T-helper 1 cell (primary cell): ENCODE measurements at places on chromosomes 12 and 14.

DNA sequence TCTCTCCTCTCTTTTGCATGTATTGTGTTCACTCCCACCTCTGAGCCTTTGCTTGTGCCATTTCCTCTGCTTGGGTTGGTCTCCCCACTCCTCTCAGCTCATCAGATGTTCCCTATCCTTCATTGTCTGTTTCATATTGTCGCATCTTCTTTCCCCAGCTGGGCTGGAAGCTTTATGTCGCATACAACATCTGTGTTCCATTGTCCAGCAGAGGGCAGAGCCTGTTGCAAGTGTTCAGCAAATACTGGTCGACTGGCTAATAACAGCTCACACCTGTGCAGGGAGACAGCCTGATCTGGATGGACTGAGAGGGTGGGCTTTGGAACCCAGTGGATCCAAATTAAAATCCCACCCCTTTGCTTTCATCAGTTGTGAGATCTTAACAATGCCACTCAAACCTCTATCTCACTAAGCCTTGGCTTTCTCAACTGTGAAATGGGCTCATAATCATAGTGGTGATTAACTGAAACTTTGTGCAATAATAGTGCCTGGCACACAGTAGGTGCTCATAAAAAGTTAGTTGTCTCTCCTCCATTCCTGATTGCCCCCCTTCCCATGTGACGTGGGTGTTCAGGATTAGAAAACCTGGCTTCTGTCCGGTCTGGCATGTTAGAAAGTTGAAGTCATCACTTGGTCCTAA, 75.8 kb downstream of the RIN3 start:
- DNase-seq, result no peak

- DNase-seq, result no peak
Observed at GRCh38 chr14:65377576-65377975, 35.0 kb upstream of the FUT8 start.

DNA sequence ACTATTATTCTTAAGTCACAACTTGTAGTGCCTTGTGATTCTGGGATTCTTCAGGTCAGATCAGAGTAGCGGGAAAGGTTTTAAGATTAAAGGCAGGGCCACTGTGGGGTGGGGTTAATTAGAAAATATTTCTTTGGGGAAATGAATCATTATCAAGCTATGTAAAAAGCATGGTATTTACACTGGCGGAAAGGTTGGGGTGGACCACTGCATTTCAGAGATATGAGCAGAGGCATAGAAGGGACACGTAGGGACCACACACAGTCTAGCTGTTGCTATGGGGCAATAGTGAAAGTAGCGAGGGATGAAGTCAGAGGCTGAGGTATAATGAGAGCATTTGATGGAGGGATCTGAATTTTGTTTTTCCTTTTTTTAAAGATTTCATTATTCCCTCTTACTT, 31.7 kb upstream of the KCNH3 start:
- no peak for DNase-seq

- DNase-seq, result no peak
Observed at GRCh38 chr14:68140076-68140741, 320.6 kb downstream of the RAD51B start.

DNA sequence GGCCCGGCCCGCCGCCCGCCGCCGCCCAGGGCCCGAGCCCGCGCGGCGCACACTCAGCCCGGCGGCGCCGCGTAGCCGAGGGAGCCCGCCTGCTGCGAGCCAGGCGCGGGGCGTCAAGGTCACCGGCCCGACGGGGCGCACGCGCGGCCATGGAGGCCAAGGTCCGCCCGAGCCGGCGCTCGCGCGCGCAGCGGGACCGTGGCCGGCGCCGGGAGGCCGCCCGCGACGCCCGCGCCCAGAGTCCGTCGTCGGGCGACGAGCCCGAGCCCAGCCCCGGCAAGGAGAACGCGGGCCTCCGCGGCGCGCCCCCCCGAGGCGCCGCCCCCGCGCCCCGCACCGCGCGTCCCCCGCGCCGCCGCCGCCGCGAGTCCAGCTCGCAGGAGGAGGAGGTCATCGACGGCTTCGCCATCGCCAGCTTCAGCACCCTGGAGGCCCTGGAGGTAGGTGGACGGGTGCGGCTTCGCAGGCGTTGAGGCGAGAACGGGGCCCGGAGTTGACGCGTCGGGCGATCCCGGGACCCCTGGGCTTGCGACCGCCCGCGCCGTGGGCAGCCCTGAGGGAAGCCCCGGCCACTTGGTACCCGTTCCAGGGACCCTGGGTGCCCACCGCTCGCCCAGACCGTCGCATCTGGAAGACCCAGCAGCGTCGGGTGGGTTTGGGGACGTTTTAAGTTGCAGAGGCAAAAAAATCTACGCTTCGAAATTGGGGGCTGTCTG, 629 bp downstream of the FBRSL1 start:
- DNase-seq, result no peak

- DNase-seq, result no peak
Observed at GRCh38 chr12:49776858-49777257, 35.5 kb downstream of the TMBIM6 start.

DNA sequence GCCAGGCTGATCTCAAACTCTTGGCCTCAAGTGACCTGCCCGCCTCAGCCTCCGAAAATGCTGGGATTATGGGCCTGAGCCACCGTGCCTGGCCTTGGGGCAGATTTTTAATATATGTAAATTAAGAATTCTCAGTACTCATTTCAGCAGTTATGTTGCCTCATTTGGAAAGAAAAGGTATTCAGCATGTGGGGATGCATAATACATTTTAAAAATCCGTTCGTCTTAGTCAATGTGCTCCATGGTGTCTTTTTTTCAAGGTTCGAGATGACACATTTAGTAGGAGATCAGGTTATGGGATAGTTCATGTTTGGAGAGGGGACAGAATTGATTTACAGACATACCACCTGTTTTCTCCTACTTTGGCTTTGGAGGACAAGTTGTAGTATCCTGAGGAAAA, 10.2 kb downstream of the SYNE2 start:
- DNase-seq, result no peak

DNA sequence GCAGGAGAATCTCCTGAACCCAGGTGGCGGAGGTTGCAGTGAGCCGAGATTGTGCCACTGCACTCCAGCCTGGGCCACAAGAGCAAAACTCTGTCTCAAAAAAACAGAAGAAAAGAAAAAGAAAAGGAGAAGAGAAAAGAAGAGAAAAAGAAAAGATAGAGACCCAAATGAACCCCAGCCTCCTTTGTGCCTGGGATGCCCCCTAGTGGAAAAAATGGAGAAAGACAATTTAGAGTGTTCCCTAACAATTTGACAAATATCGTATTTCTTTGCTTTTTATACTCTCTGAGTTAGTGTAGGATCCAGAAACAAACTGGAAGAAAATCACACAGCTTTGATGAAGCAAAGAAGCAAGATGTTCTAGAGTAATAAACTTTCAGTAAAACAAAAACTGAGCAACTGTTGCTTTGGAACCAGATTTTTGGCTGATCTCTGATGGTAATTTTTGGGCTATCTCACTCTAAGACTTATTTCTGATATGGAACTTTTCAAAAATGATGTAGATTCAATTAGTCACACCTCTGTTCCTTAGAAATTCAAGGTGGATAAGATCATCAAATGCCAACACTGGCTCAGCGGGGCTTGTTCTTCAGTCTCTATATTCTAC, 18.6 kb upstream of the PRKAB1 start:
- DNase-seq, result no peak

GRCh38 chr12:109775172-109775881, 57.9 kb downstream of the TRPV4 start:
- peak; percentile 38 for DNase-seq

DNA sequence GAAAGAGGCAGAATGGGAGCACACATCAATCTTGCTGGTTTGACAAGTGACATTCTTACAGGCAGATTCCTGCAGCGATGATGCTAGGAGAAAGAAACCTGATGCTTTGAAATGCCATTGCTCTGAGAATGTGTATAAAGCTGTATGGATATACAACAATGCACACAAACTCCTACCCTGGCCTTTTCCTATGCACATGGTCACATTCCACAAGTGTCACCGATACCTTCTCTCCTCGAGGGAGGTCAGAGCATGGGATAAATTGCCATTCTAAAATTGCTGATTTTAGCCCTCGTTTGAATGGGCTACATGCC, 11.9 kb downstream of the FGF6 start:
- DNase-seq, result no peak

GRCh38 chr12:124747426-124748161, 116.1 kb downstream of the SCARB1 start:
- DNase-seq, result no peak

DNA sequence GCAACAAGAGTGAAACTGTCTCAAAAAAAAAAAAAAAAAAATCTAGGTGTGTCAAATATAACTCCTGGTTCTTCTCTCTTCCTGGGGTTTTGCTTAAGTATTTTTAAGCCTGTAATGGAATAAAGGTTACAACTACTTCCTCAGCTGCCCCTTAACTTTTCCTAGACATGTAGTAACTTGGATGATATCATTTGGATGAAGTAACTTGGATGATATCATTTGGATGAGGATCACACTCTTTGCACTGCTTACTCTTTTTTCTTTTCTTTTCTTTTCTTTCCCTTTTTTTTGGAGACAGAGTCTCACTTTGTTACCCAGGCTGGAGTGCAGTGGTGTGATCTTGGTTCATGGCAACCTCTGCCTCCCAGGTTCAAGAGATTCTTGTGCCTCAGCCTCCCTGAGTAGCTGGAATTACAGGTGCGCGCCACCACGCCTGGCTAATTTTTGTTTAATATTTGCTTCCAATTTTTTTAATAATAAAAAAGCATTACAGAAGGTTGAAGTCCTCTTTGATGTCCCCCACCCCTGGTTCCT, 775 bp upstream of the FAM186A start:
- DNase-seq, result no peak

DNA sequence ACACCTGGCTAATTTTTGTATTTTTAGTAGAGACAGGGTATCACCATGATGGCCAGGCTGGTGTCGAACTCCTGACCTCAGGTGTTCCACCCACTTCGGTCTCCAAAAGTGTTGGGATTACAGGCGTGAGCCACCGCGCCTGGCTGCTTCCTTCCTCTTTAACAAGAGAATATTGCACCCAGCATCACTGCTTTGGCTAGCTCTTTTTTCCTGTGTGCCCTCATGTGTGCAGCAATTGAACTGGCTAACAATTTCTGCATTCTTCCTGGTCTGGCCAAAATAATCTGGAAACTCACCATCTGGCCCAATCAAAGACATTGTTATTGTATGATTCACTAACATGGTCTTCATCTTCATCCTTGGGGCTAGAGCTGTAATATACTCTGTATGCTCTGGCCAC, 2.7 kb upstream of the ASB8 start:
- no peak for DNase-seq

DNA sequence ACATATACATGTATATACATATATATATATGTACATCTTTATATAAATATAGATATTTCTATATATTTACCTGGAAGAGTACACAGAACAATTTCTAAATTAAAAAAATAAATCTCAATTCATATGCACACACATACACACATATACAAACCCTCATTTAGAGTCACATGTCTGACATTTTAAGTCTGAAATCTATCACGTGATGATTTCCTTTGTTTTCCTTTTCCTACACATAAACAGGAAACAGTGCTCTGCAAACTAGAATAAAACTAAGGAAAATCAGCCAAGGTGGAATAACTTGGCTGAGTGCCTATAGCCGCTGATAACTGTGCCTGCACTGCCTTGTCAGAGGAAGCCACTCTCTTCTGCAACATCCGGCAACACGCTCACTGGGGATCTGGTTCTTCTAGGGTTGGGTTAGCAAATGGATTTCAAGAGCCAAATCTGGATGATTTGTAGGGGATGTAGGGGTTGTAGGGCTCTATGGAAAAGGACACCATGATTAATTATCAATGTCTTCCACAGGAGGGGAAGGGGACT, 480.7 kb downstream of the TMEM132D start:
- DNase-seq, result no peak
